AG10803 (cell line): ENCODE measurements at places on chromosomes 4 and X.
A peak's percentile ranks its signal among the peaks of the same experiment; 100 is the strongest.

GRCh38 chrX:55907968-55908607 is 190.5 kb downstream of the RRAGB start:
- DNase-seq, result peak; percentile 42

GRCh38 chrX:45596188-45596808 is 395.6 kb upstream of the DIPK2B start:
- DNase-seq, result peak; percentile 25

GRCh38 chr4:72318421-72319170 is 250.4 kb downstream of the ADAMTS3 start:
- DNase-seq, result peak; percentile 58

GRCh38 chrX:47212381-47213293 is 5.8 kb upstream of the CDK16 start:
- no peak for DNase-seq

DNA sequence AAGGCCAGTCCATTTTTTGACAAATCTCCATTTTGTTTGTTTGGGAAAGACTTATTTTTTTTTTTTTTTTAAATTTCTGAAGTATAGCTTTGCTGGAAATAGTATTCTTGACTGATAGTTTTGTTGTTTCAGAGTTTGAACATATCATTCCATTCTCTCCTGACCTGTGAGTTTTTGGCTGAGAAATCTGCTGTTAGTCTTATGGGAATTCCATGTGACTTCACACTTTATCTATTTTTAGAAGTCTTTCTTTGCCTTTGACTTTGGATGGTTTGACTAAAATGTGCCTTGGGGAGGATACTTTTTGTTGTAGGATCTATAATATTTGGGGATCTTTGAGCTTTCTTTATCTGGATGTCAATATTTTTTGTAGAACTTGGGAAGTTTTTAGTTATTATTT is 10.7 kb upstream of the ADAM29 start:
- no peak for DNase-seq

DNA sequence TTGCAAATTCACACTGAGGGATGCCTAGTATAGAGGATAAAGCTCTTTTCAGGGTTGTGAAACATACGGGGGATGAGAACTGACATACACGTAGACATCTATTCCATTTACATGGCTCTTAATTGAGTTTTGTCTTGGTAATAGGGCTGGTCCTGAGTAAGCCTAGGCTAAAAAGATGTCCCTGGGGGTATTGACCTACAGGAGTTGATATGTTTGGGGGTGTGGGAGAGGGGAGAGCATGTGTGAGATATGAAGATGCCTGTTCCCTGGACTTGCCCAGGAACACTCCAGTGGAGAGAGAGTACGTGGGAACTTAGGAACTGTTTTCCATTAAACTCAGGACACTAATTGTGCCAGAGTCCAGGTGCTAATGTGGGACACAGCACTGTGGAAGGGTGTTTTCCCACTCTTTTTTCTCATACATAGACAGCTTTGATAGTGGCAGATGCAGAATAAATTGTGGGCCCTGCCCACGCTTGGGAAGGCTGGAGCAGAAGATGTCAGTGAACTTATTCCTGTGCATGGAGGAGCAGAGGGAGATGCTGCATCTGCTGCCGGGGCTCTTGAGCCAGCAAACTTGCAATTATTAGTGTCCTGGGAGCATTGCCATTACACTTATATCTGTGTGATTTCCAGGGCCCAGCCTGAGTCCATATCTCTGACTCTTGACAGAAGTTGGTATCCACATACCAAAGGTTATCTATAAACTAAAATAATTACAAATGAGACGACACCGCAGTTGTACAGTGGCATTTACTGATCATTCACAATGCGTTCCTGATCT is 20.7 kb downstream of the SYNPO2 start:
- no peak for DNase-seq

- DNase-seq, result no peak
Measured at GRCh38 chr4:169957785-169958184, 68.4 kb downstream of the MFAP3L start.

DNA sequence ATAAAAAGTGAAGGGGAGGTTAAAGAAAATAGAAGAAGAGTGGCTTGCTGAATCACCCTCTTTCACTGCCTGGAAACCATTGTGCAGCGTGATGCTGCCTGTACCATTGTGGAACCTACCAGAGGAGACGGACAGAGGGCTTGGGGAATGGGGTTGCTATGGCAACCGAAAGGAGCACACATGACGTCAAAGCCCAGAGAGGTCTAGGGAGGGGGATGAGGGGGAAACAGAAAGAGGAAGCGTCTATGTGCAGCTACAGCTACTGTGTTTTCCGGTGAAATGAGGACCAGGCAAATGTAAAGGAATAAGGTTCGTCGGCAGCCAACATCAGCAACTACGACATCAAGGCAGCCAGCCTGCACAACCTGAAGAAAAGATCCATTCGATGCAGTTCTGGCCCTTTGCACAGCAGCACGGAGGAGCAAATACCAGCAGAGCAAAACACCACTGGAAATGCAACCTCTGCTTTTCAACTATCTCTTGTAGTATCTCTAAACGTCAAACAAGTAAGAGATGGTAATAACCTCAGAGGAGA is at the start of gene MAPK10:
TSS of gene MAPK10 (minus strand) at position 110 of the 535 bp plus-strand sequence.
- DNase-seq, result peak; percentile 65

DNA sequence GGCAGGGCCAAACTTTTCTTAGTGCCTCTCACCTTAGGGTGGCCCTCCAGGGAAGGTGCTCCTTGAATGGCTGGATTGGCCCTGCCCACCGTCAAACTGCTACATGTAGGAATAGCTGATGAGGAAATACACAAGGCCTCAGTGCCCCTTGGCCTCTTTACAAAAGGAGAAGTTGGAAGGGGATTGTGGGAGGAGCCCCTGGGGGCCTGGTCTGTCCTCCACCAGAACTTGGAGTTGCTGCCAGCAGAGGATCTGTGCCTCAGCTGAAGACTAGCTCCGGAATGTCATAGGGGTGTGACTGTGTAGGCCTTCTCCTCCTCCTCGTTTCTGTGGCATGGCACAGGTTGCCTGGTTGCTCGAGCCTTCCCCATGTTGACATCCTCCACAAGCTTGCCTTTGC is 142.7 kb downstream of the AMMECR1 start:
- no peak for DNase-seq

GRCh38 chrX:15274946-15275345 is 5.1 kb upstream of the ASB9 start:
- no peak for DNase-seq

DNA sequence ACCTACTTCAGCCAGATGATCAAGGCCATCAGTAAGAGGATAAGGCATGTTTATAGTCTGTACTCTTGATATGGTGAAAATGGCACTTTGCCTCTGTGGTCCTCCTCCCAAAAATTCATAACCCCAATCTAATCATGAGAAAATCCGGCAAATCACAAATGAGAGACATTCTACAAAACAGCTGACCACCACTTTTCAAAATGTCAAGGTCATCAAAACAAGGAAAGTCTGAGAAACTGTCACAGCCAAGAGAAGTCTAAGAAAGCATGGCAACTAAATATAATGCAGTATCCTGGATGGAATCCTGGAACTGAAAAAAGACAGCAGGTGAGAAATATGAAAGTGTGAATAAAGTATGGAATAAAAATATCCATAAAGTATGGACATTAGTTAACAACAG is 226.6 kb upstream of the INTU start:
- DNase-seq, result no peak

- DNase-seq, result no peak
Measured at GRCh38 chrX:17535229-17535628, 160.2 kb downstream of the NHS start.

DNA sequence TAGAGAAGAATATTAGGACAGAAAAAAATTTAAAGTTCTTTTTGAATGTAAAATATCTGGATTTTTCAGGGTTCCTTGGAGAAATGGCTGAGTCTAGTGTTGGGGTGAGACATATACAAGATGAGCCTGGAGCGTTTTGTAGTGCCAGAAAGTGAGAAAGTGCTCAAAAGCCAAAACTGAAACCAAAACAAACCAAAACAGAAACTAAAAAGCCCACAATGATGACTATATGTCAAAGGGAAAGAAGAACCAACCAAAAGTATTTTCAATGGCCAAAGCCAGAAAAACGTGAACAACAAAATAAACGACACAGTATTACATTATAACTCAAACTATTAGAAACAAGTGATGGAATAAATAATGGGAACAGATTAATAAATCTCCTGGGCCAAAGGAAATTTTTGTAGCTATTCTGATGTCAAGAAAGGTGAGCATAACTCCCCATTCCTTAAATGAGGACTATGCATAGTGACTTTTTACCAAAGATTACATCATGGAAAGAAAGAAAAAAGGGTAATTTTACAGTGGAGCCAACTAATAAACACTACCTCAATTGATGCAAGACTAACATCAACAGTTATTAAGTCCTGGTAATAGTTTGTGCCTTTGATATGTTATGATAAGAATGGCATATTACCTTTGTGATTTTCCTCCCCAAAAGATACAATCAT is 1137.6 kb downstream of the C4orf33 start:
- no peak for DNase-seq

- DNase-seq, result no peak
Measured at GRCh38 chrX:72366178-72366577, 60.5 kb upstream of the CITED1 start.

DNA sequence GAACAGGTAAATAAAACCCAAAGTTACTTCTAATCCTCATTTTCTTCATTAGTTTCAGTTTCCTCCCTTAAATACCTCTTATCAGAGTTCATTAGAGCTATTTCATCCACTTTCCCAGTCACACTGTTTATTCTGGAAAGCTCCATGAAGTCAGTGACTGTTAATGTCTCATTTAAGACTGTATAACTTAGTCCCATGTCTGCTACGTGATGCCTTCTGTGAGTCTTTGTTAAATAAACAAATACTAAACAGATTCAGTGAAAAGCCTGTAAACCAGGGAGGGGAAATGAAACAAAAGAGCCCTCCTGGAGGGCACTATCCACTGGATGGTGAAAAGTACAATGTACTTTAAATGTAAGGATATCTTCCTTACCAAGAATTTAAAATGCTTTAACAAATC is 24.7 kb downstream of the ACE2 start:
- DNase-seq, result no peak

- no peak for DNase-seq
Measured at GRCh38 chr4:120750152-120750525, 172.4 kb downstream of the PRDM5 start.

DNA sequence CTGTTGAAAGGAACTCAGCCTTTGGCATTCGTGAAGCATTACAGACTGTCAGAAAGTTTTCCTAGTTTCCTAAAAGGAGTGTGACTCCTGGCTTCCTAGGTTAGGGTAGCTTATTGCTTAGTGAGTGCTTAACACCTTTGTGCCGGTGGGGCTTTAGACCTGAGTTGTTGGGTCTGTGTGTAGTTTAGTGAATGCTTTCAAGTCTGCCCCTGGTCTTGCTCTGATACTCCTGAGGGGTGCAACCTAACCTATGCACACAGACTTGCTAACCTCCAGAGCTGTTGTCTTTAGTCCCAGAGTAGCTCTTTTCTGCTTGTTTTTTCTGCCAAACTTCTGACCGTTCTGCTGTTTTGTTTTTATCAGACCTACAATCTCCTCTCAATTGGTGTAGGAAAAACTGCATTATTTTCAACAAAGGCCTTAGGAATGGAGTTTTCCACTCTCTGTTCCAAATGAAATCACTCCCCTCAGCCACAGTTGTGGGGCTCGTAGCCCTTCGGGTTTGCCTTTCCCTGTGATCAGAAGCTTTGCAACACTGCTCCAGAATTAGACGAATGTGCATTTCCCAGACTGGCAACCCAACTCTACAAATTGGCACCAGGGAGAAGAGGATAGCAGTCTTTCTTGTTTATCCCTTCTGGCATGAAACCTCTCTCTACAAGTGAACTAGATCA is 1399.1 kb upstream of the PCDH7 start:
- no peak for DNase-seq

GRCh38 chr4:33467291-33467690 is 2747.1 kb downstream of the PCDH7 start:
- no peak for DNase-seq

DNA sequence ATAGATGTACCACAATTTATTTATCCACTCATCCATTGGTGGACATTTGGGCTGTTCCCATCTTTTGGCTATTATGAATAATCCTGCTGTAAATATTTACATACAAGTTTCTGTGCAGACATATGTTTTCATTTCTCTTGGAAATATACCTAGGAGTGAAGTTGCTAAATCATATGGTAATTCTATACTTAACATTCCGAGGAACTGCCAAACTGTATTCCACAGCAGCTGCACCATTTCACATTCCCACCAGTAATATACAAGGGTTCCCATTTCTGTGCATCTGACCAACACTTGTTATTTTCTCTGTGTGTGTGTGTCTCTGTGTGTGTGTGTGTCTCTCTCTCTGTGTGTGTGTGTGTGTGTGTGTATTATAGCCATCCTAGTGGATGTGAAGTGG is 15.4 kb upstream of the DOCK11 start:
- no peak for DNase-seq

DNA sequence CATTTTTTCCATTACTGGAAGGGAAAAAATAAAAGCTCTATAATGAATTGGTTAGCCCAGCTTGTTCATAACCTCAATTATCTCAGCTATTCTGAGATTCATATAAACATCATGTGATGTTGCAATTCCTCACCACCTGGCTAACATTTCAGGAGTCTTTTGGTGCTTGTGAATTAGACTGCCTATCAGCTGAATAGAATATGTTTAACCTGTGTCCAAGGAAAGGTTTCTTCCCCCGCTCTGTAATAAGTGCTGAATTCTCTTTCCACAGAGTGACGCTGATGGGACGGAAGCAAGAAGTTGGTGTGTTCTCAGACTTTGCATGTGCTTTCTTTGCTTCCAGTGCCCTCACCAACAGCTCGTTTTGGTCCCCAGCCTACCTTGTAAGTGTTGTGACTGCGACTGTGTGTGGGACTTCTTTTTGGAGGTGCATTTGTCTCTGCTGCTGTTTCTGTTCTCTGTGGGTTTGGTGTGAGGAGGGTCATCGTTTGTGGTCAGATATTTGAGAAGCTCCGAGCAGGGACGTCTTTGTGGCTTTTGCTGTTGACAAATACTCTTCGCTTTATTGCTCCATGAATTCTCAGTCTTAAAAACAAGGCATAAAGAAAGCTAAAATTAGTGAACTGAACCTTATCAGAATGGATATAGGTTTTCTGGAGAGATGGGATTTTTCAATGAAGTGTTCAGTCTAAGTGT is 61.7 kb downstream of the PPARGC1A start:
- peak; percentile 43 for DNase-seq

- peak; percentile 42 for DNase-seq
Measured at GRCh38 chr4:176383273-176384077, 63.7 kb downstream of the SPCS3 start.
